ENCODE measurements at places on chromosomes 1 and 21. TPM values are rescaled to one million over a fixed set of nuclear protein-coding genes. Genes with fewer than 3 reads are reported as not detected.

CFAP74 gene
- total RNA-seq = not detected

POLR3C gene
- 22.8 TPM for total RNA-seq

CNIH3 gene
- 1.5 TPM for total RNA-seq

MIXL1 gene
- total RNA-seq = not detected

Measured in cardiac ventricle fibroblast (primary cell).